Astrocyte (in vitro differentiated cells and primary cell): ENCODE measurements at places on chromosomes 3 and 15.
A peak's percentile ranks its signal among the peaks of the same experiment; 100 is the strongest.

DNA sequence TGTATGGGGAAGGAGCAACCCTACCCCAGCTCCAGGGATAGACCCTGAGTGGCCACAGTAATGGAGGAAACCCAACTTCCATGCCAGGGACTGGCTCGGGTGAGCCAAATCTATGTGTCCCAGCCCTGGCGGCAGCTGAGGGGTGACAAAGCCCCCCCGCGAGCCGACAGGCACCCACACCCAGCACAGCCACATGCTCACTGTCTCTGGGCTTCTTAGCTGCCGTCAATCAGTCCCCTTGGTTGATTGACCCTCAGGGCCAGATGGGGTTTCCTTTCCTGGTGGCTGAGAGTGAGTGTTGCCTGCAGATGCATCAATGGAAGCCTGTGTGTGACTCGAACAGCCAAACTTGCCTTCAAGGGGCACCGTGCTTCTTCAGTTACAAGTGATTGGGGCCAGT is 2.1 kb upstream of the OCA2 start:
- H3K36me3 ChIP-seq, result no peaks in the 10 kb centered on the region
- no peak for DNase-seq
- H3K4me3 ChIP-seq, result no peak overlapping the region
- peaks cover 20% of the 10 kb centered on the region for H3K27me3 ChIP-seq
- H3K27ac ChIP-seq, result no peak overlapping the region
- peaks cover 15% of the 10 kb centered on the region for H3K4me1 ChIP-seq

- peaks cover 37% of the 10 kb centered on the region for H3K27me3 ChIP-seq
- no peak overlapping the region for H3K27ac ChIP-seq
- no peaks in the 10 kb centered on the region for H3K4me1 ChIP-seq
These were observed 2.2 kb downstream of the LTF start for GRCh38 chr3:46462511-46462910.

DNA sequence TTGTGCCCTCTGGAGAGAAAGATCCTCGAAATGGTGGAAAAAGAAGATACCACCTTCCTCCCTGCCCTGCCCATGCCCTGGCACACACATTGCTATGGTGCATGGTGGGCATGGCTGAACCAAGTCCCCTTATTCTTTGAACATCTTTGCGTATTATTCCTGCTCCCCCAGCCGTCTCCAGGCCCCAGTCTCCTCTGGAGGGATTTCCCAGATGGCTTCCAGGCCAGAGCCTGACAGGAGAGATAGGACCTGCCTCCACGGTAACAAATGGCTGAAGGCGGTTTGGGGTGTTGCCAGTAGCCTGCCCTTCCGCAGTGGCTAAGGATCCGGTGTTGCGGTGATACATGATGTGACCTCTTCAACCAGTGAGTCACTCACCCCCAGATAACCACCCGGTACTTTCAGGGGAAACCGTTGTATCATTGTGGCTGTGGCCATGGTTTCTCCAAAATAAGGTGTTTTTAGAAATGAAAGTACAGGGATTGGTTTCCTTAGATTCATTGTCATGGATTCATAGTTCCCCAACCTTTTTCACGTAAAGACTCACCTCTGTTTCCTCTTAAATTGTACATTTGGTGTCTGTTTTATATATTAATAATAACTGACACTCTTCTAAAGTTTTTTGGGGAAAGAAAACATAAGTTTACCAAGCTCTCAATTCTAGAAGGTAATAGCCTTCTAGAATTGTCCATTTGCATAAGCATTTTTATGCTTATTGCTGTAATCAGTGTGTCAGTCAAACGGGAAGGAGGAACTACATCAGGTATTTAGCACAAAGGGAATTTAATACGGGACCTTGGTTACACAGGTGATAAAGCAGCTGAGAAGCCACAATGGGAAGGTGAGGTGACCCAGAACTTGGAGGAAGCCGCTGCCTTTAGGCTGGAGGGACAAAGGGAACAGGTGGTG is 25.9 kb downstream of the SMAD3 start:
- DNase-seq, result peak; percentile 99
- H3K27ac ChIP-seq, result peak overlapping the region; percentile 70
- peak overlapping the region; percentile 13 for H3K4me3 ChIP-seq
- no peaks in the 10 kb centered on the region for H3K27me3 ChIP-seq
- peaks cover 63% of the 10 kb centered on the region for H3K4me1 ChIP-seq

DNA sequence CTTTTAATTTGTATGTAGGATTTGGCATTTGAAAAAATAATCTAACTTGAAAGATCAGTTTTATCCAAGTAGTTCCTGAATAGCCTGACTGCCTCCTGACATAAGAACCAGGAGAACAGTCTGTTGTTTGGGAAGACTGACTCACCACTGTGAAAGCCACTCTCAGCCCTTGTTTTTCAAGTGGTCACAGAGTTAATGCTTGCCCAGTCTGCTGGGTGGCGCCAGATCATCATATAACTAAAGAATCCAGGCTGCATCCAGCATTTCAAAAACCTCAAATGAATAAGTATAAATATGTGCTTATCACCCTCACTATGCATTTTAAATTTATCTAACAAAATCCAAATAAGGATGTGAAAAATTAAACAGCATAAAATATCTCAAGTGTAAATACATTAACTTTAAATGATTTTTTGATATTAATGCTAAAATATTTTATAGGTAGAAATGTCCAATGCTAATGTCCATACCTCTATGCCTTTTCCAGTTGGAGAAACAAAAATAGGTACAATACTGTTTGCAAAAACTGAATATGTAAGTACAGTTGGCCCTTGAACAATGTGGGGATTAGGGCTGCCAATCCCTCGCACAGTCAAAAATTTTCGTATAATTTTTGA is 26.9 kb upstream of the ZBBX start:
- no peak overlapping the region for H3K27ac ChIP-seq
- peak; percentile 67 for DNase-seq
- no peaks in the 10 kb centered on the region for H3K4me1 ChIP-seq
- no peaks in the 10 kb centered on the region for H3K36me3 ChIP-seq
- H3K4me3 ChIP-seq, result no peak overlapping the region

DNA sequence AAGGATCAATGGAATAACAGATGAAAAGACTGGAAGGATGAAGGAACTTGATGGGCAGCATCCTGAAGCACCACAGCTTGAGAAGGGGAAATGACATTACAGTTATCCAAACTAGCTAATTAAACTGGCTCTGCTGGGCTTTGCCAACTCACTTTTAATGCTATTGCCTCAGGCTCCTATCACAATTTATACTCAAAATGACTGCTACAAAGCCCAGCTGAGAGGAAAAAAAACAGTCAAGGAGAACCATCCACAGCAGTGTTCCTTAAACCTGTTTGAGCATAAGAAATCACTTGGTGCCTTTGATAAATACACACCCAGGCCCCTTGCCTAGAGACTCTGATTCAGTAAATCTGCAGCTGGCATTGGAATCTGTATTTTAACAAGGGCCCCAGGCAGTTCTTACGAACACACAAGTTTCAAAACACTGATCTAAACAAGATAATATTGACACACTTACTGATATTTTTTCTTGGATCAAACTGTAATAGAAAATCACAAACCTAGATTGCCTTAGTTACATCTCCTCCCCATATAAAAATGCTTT is 85.8 kb downstream of the MB21D2 start:
- peaks cover 60% of the 10 kb centered on the region for H3K4me1 ChIP-seq
- no peaks in the 10 kb centered on the region for H3K36me3 ChIP-seq
- DNase-seq, result no peak
- no peak overlapping the region for H3K4me3 ChIP-seq
- no peaks in the 10 kb centered on the region for H3K27me3 ChIP-seq
- H3K27ac ChIP-seq, result peak overlapping the region; percentile 92

DNA sequence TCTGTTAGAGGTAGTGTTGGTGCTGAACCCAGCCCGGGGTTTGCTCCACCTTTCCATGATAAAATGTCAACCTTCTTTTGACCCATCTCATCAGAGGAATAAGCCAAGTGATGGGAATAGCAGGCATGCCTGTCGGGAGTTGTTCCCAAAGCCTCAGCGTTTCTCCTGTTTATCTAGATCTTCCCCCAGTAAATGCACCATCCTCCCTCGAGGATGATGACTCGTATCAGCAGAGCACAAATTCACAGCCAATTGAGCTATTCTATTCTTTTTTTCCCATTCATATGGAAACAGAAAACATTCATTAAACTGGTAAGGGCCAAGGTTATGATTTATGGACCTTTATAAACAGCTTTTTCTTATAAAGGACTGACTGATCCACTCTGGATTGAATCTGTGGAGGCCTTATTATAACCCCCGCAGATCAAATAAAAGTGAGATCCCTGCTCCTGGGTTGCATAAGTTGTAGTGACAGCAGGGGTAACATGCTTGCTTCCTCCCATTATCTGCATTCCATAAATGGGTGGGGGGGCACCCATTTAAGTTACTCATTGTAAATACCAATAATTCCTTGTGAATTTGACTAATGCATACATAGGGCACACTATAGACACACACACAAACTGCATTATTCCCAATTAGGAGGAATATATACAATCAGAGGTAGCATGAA is 207.3 kb downstream of the PLCL2 start:
- H3K36me3 ChIP-seq, result no peaks in the 10 kb centered on the region
- DNase-seq, result no peak
- no peaks in the 10 kb centered on the region for H3K27me3 ChIP-seq
- H3K4me1 ChIP-seq, result no peaks in the 10 kb centered on the region
- no peak overlapping the region for H3K27ac ChIP-seq
